Large intestine (tissue), 12 donors: ENCODE measurements at places on chromosomes 1 and 21. TPM values are rescaled to one million over a fixed set of nuclear protein-coding genes. Genes with fewer than 3 reads are reported as not detected.
A peak's percentile ranks its signal among the peaks of the same experiment; 100 is the strongest.

DNA sequence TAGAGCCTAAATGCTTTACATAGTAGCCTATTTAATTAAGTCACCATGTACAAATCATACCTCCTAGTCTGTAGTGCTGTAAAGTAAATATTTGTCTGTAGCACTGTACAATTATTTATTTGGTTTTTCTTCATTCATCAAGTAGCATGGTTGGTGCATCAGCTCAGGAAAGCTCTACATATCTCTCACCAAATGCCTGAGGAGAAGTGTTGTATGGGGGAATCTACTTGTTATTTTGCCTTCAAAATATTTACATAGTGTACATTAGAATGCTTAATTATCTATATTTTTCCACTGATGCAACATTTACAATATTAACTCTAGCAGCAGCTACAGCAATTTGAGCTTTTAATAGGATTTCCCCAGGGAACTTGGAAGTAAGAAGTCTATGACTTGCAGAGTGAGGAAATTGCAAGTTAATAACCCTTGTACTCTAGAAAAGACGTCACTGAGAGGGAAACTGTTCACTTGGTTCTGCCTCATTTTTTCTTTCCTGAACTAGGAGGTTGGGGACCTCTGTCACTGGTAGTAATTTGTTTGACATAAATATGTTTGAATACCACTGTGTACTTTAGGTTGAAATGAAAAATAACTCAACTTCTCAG, 207.4 kb downstream of the PDE4B start:
- no peak for DNase-seq

- no peak for DNase-seq
Observed at GRCh38 chr1:192795916-192796618, 12.8 kb upstream of the RGS2 start.

GRCh38 chr1:223558512-223558911, 107.0 kb downstream of the CAPN8 start:
- DNase-seq = no peak

DNA sequence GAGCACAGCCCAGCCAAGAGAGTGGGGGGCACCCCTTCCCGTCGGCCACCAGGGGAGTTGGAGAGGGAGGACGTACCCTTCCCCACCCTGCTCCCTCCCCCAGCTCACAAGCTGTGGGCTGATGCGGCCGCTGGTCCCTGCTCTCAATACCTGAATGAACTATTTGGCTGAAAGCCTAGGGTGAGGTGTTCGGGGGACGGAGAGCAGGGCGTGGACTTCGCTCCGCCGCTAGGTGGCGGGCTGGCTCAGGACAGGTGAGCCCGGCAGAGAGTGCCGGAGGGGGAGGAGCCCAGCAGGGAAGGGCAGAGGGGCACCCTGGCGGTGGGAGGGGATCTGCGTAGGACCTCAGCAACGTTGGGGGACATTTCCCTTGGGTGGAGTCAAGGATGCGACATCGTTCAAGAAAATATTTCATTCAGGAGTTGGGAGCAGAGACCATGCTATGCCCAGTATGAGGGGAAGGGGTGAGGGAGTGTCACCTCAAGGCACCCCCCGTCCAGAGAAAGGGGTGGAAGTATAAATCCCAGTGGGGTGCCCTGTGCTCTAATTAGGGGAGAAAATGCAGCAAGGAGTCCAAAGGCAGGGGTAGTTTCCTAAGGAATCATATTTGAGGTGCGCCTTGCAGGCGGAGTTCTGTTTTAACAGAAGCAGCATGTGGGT, 12.0 kb upstream of the RHBG start:
- peak; percentile 62 for DNase-seq

Gene BEND5
- polyA plus RNA-seq = 7.7 TPM

DNA sequence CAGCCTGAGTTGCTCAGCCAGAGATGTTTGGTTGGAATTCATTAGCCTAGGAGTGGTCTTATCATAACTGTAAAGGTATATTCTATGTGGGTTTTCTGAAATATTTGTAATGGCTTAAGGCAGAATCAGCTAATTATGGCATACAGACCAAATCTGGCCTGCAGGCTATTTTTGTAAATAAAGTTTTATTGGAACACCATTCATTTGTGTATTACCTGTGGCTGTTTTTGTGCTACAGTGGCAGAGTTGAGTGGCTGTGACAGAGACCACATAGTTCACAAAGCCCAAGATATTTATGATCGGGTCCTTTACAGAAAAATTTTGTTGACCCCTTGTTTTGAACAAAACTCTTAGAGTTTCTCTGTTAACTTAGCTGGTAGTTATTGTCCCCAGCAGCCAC, 7.4 kb upstream of the DDOST start:
- DNase-seq = no peak

DNA sequence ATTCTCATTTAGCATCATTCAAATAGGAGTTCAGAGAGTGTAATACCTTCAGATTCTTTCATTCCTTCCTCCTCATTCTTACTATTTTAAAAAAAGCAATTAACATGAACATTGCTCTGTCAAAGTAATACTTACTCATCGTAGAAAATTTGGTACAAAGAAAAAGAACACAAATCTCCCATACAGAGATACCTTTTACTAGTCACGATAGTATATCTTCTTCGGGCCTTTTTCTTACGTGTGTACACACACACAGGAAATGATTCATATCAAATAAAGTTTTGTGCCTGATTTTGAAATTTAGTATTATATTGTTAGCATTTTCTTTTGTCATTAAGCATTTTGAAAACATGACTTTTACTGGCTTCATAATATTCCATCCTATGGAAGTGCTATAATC, 52.9 kb downstream of the NCF2 start:
- no peak for DNase-seq

DNA sequence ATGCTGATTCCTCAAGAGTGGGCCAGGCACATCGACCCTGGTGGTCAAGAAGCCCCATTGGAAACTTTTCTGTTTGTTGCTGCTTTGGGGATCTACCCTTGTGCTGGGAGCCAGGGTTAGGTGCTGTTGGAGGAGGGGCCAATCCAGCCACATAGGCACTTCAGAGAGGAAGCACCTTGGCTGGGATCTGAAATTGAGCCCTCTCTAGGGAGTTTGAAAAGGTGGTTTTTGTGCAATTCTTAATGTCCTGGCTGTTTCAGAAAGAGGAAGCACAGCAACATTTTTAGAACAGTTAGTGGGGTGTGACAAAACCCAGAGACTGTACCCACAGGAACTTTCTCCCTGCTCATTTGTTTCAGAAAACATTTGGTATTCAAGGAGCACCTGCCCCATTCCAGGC, 17.2 kb upstream of the BEND5 start:
- DNase-seq = no peak

Gene C1orf116
- polyA plus RNA-seq = 45.7 TPM

Gene FCAMR
- 5.3 TPM for polyA plus RNA-seq

Gene P3H1
- polyA plus RNA-seq = 23.2 TPM

Gene LCA5L
- polyA plus RNA-seq = 2.0 TPM
